ENCODE measurements at places on chromosomes 16 and 17. TPM values are rescaled to one million over a fixed set of nuclear protein-coding genes. Genes with fewer than 3 reads are reported as not detected.

SOX9 gene
- 25.4 TPM for polyA plus RNA-seq

CDRT4 gene
- polyA plus RNA-seq = 3.8 TPM

KRT31 gene
- polyA plus RNA-seq = not detected

TSR3 gene
- 62.9 TPM for polyA plus RNA-seq

TMEM100 gene
- 70.7 TPM for polyA plus RNA-seq

ATP1B2 gene
- 21.8 TPM for polyA plus RNA-seq

CRYBA1 gene
- polyA plus RNA-seq = not detected

EFNB3 gene
- polyA plus RNA-seq = 29.4 TPM

ALDOA gene
- polyA plus RNA-seq = 478 TPM

HOXB6 gene
- 94.7 TPM for polyA plus RNA-seq

TUFM gene
- 201 TPM for polyA plus RNA-seq

ABCA6 gene
- 4.8 TPM for polyA plus RNA-seq

FZD2 gene
- 42.2 TPM for polyA plus RNA-seq

MFAP4 gene
- polyA plus RNA-seq = 199 TPM

KRTAP9-8 gene
- not detected for polyA plus RNA-seq

GNG13 gene
- polyA plus RNA-seq = not detected

MRPS23 gene
- 65.7 TPM for polyA plus RNA-seq

HOXB8 gene
- polyA plus RNA-seq = 49.0 TPM

CLDN7 gene
- 66.0 TPM for polyA plus RNA-seq

PHF23 gene
- polyA plus RNA-seq = 62.0 TPM

GCGR gene
- polyA plus RNA-seq = 15.5 TPM

KREMEN2 gene
- 1.8 TPM for polyA plus RNA-seq

CYLD gene
- 27.0 TPM for polyA plus RNA-seq

PLEKHG4 gene
- polyA plus RNA-seq = 15.3 TPM

KRTAP2-1 gene
- polyA plus RNA-seq = not detected

RAB34 gene
- polyA plus RNA-seq = 191 TPM

RPGRIP1L gene
- polyA plus RNA-seq = 18.6 TPM

GPR139 gene
- not detected for polyA plus RNA-seq

CCL7 gene
- not detected for polyA plus RNA-seq

GAN gene
- 3.0 TPM for polyA plus RNA-seq

ADAD2 gene
- 0.28 TPM for polyA plus RNA-seq

FOXF1 gene
- 0.07 TPM for polyA plus RNA-seq

NXPH3 gene
- 1.5 TPM for polyA plus RNA-seq

MT3 gene
- polyA plus RNA-seq = 0.93 TPM

NGFR gene
- polyA plus RNA-seq = 5.7 TPM

CD300LB gene
- 0.14 TPM for polyA plus RNA-seq

LPO gene
- not detected for polyA plus RNA-seq

ASPSCR1 gene
- 23.8 TPM for polyA plus RNA-seq

SERPINF2 gene
- 90.4 TPM for polyA plus RNA-seq

KCNJ2 gene
- 3.2 TPM for polyA plus RNA-seq

CDRT15L2 gene
- polyA plus RNA-seq = not detected

TSNAXIP1 gene
- polyA plus RNA-seq = 8.0 TPM

RGS9 gene
- 13.4 TPM for polyA plus RNA-seq

KRTAP17-1 gene
- polyA plus RNA-seq = not detected

AGRP gene
- not detected for polyA plus RNA-seq

LLGL1 gene
- 29.1 TPM for polyA plus RNA-seq

MT1X gene
- polyA plus RNA-seq = 25.0 TPM

ARHGDIG gene
- polyA plus RNA-seq = 3.4 TPM

PIRT gene
- polyA plus RNA-seq = 0.21 TPM
